ENCODE measurements at places on chromosomes 4 and X.

- no peak for DNase-seq
These were observed 664.3 kb downstream of the RPA4 start for GRCh38 chrX:97547877-97548578.

DNA sequence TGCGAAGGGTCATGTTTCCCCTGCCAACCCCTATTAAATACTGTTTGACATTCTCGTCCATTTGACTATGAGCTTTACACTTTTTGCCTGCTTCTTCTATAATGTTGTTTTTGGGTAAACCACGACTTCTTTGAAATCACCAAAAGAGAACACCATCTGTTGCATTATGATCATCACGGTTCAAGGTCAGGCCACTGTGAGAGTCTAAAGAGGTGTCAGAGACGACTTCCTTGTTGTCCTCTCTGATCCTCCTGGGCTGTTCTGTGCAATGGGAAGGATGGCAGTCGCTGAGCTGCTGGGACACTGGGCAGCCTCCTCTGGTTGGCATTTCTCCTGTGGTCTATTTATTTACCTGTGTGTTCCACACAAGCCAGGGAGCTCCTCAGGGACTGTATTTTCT lies 137.5 kb downstream of the RASL11B start:
- no peak for DNase-seq

DNA sequence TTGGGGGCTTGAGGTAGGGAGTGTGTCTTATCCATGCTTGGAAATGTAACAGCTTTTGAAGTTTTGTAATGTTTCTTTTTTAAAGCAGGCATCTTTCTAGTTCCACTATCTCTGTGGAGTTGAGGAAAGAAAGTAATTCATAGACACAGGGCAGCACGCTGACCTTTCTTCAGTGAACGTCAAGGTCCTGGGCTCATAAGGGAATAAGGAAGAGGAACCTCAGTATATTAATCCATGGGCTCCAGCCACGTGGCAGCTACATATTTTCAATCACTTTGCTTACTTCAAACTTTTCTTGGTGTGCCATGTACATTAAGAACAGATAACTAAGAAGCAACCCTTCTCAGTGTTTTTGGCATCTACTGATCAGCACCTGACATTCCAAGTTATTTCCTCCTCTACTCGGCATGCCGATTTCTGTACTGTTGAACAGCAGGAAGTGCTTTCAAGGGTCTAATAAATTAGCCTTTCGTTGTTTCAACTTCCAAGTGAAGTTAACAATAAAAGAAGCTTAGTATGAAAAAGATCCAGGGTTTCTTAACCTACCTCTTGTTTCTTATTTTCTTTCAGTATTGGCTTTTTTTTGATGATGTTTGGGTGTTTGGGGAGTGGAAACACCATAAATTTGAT lies 88.2 kb downstream of the SORBS2 start:
- no peak for DNase-seq

GRCh38 chr4:168830777-168831512 lies 179.1 kb downstream of the CBR4 start:
- DNase-seq: no peak

DNA sequence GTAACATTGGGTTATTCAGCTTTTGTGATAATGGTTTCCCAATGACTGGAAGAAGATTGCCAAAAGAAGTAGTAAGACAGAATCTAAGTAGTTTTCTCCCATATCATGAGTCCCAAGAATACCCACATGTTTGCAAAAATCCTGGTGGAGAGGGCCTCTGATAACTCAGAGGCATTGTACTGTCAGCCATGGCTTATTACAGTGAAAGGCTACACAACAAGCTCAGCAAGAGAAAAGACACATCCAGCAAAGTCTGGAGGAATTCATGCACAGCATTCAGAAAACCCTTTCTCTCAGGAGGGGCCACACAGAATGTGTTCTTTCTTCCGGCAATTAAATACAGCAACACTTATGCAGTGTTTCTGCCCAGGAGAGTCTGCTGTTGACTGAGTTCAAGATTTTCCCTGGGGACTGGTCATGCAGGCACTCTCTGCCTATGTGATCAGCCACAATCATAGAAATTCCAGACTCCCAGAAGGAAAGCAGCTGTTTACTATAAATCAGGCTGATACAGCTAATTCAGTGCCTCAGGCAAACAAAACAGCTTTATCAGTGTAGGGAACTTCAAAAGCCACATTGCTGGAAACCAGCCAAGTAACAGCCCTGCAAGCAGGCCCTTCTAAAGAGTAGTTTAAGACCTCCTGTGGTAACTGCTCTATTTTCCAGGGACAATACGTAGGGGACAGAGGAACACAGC lies 937.1 kb downstream of the CCSER1 start:
- no peak for DNase-seq

GRCh38 chr4:185167234-185167633 lies 24.2 kb downstream of the SLC25A4 start:
- DNase-seq: no peak

GRCh38 chrX:2507904-2508627 lies 7.3 kb upstream of the DHRSX start:
- DNase-seq: no peak

DNA sequence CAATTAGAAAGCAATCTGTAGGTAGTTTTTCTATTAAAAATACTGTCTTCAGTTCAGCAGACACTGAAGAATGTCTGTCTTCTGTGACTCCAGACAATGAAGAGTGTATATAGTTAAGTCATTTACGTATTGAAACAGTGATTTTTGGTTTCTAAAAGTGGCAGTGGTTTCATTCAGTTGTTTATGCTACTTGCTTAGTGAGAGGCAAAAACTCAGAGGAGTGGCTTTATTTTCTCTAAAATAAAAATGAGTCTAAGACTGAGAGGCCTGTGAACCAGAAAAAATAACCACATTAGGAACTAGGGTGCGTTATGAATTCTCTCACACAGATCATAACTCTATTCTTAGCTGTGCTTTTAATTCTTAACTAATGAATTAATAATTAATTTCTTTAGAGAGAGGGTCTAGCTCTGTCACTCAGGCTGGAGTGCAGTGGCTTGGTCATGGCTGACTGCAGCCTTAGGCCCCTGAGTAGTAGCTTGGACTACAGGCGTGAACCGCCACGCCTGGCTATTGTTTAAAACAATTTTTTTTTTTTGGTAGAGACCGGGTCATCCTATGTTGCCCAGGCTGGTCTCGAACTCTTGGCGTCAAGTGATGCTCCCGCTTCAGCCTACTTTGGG lies 31.4 kb downstream of the FREM3 start:
- no peak for DNase-seq

DNA sequence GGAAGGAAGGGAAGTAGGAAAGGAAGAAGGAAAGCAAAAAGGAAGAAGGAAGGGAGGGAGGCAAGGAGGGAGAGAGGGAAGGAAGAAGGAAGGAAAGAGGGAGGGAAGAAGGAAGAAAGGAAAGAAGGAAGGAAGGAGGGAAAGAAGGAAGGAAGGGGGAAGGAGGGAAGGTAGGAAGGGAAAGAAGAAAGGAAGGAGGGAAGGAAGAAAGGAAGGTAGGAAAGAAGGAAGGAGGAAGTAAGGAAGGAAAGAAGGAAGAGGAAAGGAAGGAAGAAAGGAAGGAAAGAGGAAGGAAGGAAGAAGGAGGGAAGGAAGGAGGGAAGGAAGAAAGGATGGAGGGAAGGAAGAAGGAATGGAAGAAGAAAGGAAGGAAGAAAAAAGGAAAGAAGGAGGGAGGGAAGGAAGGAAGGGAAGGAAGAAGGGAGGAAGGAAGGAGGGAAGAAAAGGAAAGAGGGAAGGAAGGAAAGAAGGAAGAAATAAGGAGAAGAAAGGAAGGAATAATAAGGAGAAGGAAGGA lies 18.6 kb upstream of the SCML1 start:
- DNase-seq: no peak

- no peak for DNase-seq
These were observed 791.7 kb upstream of the AGA start for GRCh38 chr4:178233906-178234305.

- no peak for DNase-seq
These were observed 2182.5 kb upstream of the AGA start for GRCh38 chr4:179624768-179625181.

GRCh38 chrX:134010690-134011089 lies 25.3 kb upstream of the GPC3 start:
- DNase-seq: no peak

All from stimulated activated CD8-positive, alpha-beta memory T cell treated with anti-CD3 and anti-CD28 coated beads, Interleukin-15, amount 100 ng/mL, for 4 hours (primary cell).